ENCODE measurements at places on chromosomes 7 and 10.

- no peak for DNase-seq
Measured at GRCh38 chr10:110335314-110336064, 30.8 kb upstream of the SMNDC1 start.

DNA sequence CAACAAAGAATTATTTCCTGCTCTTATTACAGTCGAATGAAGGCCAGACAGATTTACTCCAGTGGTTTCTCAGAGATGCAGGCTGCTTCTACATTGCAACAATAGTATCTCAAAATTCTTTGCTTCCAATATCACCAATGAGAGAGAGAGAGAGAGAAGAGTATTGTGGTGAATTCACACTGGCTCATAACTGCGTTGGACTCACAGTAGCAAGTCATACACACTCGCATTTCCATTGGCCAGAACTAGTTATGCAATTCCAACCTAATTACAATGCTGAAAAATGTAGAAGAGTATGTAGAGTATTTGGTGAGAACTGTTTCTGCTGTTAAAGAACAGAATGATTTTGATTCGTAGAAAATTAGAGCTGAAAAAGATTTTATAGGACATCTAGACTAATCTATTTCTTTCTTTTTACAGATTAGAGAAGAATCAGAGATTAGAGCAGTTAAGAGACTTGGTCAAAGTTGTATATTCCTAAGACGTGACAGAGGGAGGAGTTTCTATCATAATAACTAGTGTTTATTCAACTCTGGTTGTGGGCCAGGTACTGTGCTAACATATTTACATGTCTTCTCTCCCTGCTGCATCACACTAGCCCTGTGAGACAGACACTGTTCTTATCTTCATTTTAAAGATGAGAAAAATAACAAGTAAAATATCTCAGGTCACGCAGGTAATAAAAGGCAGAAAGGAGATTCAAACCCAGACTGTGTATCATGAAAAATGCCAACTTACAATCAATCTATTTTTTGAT lies 34.6 kb upstream of the PDK4 start:
- DNase-seq, result no peak

DNA sequence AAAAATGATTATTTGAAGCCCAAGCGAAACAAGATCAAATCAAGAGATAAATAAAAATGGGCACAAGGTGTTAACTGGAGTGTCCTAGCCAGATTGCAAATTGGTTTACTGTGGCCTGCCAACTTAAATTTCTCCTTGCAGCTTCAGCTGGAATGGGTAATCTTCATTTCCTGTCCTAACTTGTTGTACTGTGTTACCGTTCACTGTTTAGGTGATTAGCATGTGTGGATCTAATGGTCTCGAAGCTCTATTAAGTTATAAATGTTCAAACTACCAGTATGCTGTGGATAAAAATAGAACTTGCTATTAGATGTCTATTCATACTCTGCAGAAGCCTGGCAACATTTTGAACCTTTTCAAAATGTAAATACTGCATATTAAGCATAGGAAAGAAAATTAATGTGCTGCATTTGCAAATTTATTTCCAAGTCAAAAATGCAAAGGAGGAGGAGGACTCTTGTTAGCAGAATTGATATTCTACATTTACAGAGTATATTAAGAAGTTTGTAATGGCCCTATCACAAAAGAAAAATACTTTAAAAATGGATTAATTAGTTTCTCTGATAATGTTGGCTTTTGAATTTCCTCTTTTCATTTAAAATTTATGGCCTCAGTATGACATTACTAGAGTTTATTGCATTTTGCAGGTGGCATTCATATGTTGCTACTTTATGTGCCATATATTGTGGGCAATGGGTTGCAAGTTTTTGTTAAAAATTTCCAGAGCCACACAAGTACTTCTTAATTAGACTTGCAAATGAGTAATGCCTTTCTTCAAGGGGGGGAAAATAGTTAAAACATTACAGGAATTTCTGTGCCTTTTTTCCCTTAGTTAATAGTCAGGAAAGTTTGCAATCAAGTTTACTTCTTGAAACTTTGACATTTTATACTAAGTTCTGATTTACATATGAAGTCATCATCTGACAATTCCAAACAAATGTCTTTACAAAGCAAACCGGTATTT lies 92.1 kb downstream of the CABCOCO1 start:
- DNase-seq, result peak; percentile 90

GRCh38 chr7:17236603-17237002 lies 61.8 kb upstream of the AHR start:
- no peak for DNase-seq

- DNase-seq, result no peak
Measured at GRCh38 chr10:62851442-62851841, 35.3 kb upstream of the EGR2 start.

DNA sequence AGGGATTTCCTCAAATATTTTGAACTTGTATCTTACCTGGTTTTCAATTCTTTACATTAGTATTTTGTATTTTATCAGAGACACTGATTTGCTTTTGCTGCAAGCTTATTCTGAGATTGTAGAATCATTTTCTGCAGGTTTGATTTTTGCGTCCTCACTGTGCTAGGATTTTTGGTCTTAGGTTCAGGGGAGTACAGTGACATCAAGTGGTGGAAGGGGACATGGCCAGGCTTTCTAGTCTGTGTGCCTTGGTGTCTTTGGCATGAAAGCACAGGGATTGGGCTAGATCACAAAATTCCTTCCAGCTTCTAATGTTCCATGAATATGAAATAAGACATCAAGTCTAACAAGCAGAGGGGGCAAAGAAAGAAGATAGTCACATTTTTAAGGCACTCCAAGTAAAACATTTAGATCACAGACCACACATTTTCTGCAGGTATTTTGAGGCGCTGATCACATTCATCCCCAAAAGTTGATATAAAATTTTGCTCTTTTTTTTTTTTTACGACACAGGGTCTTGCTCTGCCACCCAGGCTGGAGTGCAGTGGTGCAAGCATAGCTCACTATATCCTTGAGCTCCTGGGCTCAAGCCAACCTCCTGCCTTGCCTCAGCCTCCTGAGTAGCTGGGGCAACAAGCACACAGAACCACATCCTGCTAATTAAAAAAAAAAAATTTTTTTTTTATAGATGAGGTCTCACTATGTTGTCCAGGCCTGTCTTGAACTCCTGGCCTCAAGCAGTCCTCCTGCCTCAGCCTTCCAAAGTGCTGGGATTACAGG lies 124.4 kb downstream of the PON1 start:
- DNase-seq, result no peak
